ENCODE measurements at places on chromosomes 16 and 17. TPM values are rescaled to one million over a fixed set of nuclear protein-coding genes. Genes with fewer than 3 reads are reported as not detected.

UTS2R gene
- total RNA-seq, result not detected

ABCA10 gene
- total RNA-seq, result 2.3 TPM

HS3ST4 gene
- total RNA-seq, result not detected

MARVELD3 gene
- total RNA-seq, result 51.0 TPM

CD300E gene
- not detected for total RNA-seq

MYH8 gene
- total RNA-seq, result not detected

NUDT21 gene
- 92.4 TPM for total RNA-seq

CHST6 gene
- total RNA-seq, result 5.6 TPM

SRL gene
- 0.82 TPM for total RNA-seq

GDPD1 gene
- 3.4 TPM for total RNA-seq

CDH5 gene
- 4.4 TPM for total RNA-seq

GRCh38 chr17:51133365-51133764, 12.7 kb upstream of the SPAG9 start:
- no peak overlapping the region for H3K27ac ChIP-seq
- DNase-seq, result no peak
- no peak overlapping the region for H3K4me3 ChIP-seq

DNA sequence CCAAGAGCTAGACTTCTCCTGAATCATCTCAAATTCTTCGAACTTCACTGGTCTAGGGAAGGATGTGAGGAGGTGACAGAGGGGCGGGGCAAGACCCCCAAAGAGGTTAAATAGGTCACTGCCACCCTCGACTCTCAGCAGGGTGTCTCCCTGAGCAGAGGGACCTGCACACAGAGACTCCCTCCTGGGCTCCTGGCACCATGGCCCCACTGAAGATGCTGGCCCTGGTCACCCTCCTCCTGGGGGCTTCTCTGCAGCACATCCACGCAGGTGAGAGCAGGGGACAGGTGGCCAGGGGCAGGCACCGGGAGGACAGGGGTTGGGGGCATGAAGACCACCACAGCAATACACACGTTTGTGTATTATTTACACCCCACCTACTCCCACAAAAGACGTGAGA, 9.2 kb downstream of the CCL17 start:
- no peak for DNase-seq
- no peaks in the 10 kb centered on the region for H3K4me1 ChIP-seq
- no peaks in the 10 kb centered on the region for H3K36me3 ChIP-seq
- no peak overlapping the region for H3K27ac ChIP-seq
- H3K27me3 ChIP-seq, result no peaks in the 10 kb centered on the region

GRCh38 chr16:48511071-48511540, 98.9 kb downstream of the N4BP1 start:
- H3K36me3 ChIP-seq, result no peaks in the 10 kb centered on the region
- no peaks in the 10 kb centered on the region for H3K4me1 ChIP-seq
- H3K27me3 ChIP-seq, result no peaks in the 10 kb centered on the region
- no peak for DNase-seq
- no peak overlapping the region for H3K4me3 ChIP-seq

GRCh38 chr16:27320261-27321012, 6.7 kb downstream of the IL4R start:
- H3K4me3 ChIP-seq, result no peak overlapping the region
- no peak for DNase-seq
- H3K27me3 ChIP-seq, result no peaks in the 10 kb centered on the region

DNA sequence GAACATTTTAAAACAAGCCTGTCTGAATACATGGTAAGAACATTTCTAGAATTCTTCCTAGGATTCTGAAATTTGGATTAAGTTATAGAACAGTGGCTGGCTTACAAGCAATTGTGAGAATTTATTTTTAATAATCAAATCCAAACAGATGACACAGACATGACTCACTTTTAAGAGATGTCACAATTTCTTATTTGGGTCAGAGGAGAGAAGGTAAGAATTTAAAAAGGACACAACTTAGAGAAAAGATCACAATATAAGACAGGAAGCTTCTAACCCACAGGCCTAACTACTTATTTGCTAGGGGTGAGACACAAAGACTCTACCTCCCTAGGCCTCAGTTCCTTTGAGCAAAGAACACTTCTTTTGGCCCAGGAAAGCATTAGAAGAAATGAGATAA, 32.7 kb downstream of the ZZEF1 start:
- H3K36me3 ChIP-seq, result peaks cover 20% of the 10 kb centered on the region
- no peaks in the 10 kb centered on the region for H3K27me3 ChIP-seq
- H3K4me1 ChIP-seq, result no peaks in the 10 kb centered on the region
- no peak for DNase-seq

GRCh38 chr16:57297856-57298255, 13.4 kb upstream of the PLLP start:
- no peak for DNase-seq
- H3K36me3 ChIP-seq, result no peaks in the 10 kb centered on the region
- H3K4me1 ChIP-seq, result peaks cover 4% of the 10 kb centered on the region
- no peak overlapping the region for H3K27ac ChIP-seq
- H3K4me3 ChIP-seq, result no peak overlapping the region

DNA sequence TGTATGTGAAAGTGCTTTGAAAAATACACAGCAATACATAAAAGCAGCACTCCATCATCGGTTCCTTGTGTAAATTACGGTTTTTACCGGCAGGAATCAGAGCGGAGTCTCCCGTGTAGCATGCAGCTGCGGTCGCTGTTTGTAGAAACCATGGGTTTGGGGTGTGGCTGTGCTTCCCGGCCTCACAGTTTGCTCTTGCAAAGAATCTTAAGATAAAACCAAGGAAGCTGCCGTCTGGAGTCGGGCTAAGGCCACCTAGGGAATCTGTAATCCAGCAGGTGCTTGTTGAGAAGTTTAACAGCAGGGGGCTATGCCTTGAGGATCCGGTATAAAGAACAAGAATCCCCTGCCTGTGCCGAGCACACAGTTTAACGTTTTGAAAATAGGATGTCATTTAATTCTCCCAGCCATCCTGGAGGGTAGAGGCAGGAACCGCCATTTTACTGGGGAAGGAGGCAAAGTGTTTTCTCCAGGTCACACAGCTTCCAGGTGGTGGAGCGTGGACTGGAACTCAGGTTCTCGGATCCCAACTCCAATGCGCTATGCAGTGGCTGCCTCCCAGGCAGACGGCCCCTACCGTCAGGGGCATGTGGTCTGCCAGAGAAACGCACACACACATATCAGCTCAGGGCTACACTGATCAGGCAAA, 6.0 kb upstream of the TLCD3A start:
- H3K36me3 ChIP-seq, result no peaks in the 10 kb centered on the region
- peak overlapping the region; percentile 60 for H3K27ac ChIP-seq
- H3K27me3 ChIP-seq, result no peaks in the 10 kb centered on the region
- DNase-seq, result peak; percentile 49
- H3K4me3 ChIP-seq, result no peak overlapping the region

Measured in colonic mucosa (tissue), 4 donors.